GM10248 (cell line): ENCODE measurements at places on chromosomes 3 and 15.

DNA sequence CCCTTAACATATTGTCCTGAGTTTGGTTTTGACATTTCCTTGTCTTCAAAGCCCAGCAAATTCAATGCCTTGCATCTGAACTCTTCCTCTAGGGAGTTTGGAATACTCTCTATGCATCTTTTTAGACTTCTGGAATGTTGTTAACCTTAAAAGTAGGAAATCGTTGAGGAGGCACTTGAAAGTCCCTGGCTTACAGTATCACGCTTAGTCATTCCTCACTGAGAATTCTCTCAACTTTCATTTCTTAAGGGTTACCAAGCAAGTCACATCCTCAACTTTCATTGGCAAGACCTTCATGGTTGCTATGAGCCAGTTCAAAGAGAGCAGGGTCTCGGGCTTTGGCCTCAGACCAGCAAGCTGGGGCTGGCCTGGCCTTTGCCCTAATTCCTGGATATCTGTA lies 89.9 kb downstream of the ASB7 start:
- DNase-seq = no peak

DNA sequence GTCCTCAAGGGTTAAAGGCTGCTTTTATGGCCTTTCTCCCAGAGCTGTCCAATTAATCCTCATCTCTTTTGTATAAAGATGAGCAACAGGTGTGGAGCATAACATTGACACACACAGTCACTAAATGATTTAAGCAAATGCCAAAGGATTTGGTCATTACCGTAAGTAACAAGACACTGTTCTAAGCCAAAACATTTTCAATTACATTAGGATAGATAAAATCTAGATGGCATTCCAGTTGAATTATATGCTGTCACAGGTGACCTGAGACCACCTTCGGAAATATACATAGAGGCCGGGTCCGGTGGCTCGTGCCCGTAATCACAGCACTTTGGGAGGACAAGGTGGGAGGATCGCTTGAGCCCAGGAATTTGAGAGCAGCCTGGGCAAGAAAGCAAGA lies 105.3 kb upstream of the UBE3A start:
- no peak for DNase-seq

DNA sequence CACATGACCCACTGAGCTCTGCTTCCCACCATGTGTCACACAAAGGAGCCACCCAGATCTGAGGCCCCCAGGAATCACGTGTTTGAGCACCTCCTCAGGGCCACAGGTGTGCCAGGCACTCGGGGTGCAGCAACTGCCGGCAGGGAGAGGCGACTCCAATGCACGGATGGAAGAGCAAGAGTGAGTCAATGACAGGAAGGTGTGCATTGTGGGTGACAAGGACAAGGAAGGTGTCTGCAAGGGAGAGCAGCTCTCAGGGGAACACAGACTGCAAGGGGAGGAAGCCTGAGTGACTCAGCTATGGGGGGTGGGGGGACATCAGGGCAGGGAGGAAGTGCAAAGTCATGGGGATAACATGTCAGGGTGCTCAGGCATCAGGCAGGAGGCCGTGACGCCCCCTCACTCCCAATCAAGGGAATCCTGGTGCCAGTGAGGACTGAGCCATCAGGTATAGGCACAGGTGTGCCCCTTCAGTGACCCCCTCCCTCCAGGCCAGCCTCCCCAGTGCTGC lies 67.4 kb downstream of the NUP210 start:
- DNase-seq = no peak

DNA sequence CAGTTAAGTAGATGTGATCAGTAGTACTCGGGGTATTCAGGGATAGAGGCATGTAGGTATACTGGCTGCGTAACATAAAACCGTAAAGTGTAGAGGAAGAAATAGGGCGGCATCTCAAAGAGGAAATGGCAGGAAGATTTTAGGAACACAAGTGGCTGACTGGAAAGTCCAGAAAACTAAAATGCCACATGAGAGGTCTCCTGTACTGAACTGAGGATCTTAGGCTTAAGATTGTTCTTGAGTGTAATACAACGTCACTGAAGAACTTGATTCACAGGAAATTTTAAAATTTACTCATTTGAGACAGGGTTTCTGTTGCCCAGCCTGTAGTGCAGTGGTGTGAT lies 2.3 kb upstream of the LMLN start:
- DNase-seq = no peak

DNA sequence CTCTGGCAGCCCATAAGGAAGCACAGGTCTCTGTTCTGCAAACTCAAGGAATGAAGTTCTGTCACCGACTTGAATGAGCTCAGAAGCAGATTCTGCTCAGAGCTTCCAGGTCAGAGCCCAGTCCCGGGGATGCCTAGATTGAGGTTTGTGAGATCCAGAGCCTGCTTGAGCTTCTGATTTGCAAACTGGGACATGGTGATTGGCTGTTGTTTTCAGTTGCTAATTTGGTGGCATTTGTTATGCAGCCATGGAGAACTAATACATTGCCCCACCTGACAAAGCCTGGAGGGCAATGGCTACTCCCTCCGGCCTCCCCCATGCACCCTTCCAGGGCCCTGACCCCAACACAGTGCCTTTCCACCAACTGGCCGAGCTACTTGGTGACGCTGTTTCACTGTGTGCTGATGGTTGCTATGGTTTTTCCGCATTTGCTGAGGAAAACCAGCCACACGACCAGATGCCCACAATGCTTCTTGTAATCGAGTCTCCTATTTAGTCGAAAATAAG lies 379.5 kb upstream of the ATP10A start:
- DNase-seq = no peak

DNA sequence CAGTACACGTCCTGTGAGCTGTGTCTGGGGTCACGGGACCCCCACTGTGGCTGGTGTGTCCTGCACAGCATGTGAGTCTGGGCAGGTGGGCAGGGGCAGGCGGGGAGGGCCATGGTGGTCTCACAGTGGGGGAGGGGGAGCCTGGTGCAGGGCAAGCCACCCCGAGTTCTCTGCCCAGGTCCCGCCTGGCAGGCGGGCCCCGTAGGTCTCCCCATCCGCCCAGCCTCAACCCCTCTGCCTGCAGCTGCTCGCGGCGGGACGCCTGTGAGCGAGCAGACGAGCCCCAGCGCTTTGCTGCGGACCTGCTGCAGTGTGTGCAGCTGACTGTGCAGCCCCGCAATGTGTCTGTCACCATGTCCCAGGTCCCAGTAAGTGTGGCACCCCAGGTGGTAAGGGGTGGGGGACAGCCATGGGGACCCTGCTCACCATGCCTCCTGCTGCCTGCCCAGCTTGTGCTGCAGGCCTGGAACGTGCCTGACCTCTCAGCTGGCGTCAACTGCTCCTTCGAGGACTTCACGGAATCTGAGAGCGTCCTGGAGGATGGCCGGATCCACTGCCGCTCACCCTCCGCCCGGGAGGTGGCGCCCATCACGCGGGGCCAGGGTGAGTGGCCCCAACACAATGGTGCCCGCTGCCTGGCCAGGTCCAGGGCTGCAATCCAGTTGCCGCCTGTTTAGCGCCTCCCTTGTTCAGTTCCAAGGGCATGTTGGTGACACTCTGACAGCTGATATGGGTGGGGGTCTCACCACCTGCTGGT lies 21.9 kb downstream of the PLXNA1 start:
- no peak for DNase-seq

GRCh38 chr3:113839551-113839950 lies 963 bp downstream of the GRAMD1C start:
- no peak for DNase-seq

GRCh38 chr3:73381551-73381950 lies 243.2 kb downstream of the PDZRN3 start:
- DNase-seq = no peak

DNA sequence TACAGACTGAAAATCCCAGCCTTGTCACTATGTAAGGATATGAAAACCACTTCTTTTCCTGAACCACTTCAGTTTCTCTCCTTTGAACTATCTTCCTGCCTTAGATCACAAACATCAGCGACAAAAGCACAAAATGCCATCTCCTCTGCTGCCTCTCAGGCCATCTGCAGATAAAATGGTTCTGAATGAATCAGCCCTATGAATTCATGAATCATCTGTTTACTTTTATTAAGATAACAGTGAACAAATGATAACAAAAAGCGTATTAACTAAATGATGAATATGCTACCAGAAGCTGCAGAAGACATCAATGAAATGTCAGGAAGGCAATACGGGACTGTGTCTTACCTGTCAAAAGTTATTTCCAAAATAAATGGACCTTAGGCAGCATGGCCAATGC lies 928.1 kb downstream of the ROBO1 start:
- no peak for DNase-seq

DNA sequence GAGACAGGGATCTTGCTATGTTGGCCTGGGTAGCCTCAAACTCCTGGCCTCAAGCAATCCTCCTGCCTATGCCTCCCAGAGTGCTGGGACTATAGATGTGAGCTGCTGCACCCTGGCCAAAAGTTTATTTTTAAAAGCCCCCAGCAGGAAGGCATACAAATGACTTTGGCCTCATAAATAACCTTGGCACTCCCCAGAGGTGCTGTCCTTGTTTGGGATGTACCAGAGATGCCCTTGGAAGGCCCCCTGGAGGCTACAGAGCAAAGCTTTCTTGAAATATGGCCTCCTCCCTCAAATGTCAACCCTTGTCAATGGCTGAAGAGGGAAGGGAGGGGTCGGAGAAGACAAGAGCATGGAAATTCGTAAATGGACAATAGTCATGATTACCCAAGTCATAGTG lies 14.0 kb upstream of the RTP3 start:
- no peak for DNase-seq

- no peak for DNase-seq
Observed at GRCh38 chr3:37129871-37130270, 44.5 kb downstream of the LRRFIP2 start.

GRCh38 chr3:29456901-29457300 lies 176.0 kb downstream of the RBMS3 start:
- DNase-seq = no peak

DNA sequence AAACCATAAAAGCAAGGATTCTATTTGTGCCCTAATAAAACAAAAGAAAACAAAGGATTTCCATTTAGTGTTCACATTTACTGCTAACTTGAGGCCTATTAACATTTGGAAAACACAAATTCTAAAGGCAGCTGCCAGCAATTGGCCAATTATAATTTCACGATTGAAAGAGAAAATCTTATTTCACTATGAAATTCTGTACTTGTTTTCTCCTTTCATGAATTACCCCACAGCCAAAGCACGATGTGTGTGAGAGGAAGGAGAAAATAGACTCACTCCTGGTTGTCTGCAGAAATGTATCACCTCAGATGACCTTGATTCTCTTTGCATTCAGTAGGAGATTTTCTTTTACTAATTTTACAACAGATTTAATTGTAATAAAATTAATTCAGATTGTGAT lies 242.8 kb upstream of the GBE1 start:
- DNase-seq = no peak

DNA sequence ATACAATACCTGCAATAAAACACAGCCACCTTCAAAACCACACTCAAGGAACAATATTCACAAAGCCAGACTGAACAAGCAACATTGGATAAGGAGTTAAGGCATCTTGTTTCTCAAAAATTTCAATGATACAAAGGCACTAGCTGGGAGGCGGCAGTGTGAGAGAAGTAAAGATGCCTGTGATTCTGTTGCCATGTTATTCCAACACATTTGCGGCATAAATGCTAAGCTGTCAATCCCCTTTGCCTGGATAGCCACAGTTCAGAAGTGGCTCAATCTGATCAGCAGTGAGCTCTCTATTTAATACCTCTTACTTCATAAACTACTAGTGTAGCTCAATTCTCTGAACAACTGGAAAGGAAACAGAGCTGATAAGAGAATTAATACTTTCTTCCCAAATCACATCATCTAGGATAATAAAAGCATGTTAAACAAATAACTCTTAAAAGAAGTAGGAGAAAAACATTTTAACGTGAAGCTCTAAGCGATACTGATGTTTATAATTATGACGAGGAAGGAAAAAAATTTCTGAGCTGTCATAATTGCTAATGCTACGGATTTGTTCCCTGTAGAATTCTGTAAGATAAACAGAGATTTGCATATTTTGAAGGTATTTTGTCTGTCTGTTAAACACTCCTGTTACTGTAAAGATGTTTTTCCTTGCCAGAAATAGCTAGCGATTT lies 358.4 kb downstream of the FOXP1 start:
- DNase-seq = no peak

DNA sequence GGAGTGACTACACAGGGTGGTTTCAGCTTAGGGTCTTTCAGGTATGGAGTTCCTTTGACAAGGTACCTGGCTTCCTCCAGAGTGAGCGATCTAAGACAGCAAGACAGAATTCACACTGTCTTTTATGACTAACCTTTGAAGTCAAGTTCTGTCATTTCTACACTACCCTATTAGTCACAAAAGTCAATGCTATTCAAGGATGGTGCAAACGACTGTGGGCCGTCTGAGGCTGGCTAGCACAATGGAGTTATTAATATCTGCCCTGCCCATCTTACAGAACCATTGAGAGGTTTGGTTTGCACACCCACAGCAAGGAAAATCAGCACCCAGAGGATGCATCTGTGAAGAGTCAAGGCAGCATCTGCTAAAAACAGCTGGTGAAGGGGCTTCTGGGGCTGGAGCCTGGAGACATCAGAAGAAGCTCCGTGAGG lies 62.9 kb upstream of the XCR1 start:
- DNase-seq = peak; percentile 42

- peak; percentile 52 for DNase-seq
Observed at GRCh38 chr15:32029862-32030781, at the start of gene CHRNA7. Gene CHRNA7 (plus strand): TSS chr15:32030515. CDS start chr15:32030595, 80 bp downstream.

DNA sequence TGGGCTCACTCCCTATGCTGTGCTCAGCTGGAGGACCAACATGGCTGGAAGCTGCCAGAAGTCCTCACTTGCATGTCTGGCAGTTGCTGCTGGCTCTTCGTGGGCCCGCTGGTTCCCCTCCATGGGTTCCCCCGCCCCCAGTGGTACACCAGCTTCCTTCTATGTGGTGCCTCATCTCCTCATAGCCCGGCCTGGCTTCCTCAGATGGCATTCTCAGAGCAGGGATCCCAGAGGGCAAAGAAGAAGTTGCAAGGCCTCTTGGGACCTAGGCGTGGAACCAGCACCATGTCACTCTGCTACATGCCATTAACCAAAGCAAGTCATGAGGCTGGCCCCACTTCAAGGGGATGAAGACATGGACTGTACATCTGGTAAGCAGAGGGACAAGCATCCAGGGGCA lies 2.9 kb upstream of the CFAP92 start:
- no peak for DNase-seq

- DNase-seq = no peak
Observed at GRCh38 chr15:43403616-43404015, 32.7 kb downstream of the TUBGCP4 start.

GRCh38 chr3:29152379-29152778 lies 128.5 kb upstream of the RBMS3 start:
- DNase-seq = no peak
